ENCODE measurements at places on chromosomes 11 and 22. TPM values are rescaled to one million over a fixed set of nuclear protein-coding genes. Genes with fewer than 3 reads are reported as not detected.

DNA sequence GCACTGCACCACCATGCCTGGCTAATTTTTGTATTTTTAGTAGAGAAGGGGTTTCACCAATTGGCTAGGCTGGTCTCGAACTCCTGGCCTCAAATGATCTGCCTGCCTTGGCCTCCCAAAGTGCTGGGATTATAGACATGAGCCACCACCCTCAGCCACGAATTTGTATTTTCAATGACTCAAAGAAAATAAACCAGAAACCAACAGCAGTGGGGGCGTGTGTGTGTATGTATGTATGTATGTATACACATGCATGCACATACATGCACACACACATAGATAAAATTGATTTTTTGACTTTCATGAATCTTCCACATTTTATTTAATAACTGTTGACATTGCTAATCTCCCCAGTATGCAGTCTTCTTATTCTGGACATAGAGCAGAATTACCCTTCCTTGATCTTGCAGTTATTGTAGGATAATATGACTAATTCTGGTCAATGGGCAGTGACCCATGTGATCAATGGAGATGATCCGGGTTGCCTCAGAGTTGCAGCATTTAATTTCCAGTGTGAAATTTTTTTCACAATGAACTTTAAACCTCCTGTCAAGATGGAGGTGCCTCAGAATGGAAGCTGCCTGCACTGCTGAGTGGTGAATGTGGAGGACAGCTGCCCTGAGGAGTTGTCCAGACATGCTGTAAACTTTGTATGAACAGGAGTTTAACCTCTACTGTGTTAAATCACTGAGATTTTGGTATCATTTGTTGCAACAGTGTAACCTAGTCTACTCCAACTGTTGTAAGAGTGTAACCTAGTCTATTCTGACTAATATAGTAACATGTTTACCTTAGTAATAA lies 12.8 kb upstream of the PTPN5 start:
- H3K27ac ChIP-seq, result no peak overlapping the region
- no peak overlapping the region for H3K4me3 ChIP-seq
- no peak for DNase-seq
- no peaks in the 10 kb centered on the region for H3K36me3 ChIP-seq

DNA sequence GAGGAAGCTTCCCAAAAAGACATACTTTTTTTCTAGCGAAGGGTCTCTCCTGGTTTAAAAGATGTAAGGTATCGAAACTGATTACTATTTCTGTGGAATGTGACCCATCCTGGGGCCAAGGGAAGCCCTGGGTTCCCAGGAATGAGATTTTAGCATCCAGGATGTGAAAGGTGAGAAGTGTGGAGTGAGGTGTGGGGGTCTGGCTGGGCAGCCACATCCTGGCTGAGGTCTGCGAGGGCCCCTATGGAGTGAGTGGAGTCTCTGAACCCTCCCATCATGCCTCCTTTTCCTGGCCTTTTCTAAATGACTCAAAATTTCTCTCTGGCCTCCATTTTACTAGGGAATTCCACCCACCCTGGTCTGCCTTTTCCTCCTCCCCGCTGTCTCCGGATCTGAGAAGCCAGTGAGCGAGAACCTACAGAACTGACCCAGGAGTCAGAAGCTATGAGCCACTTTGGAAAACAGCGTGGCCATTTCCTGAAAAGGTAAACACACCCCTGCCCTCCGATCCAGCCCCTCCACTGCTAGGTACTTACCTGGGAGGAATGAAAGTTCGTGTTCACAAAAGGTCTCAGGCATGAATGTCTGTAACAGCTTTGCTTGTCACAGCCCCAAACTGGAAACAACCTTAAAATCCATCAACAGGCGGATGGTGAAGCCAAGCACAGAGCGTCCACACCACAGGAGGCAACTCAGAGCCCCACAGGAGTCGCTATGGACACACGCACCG lies 27.7 kb upstream of the SHANK2 start:
- H3K36me3 ChIP-seq, result no peaks in the 10 kb centered on the region
- no peak overlapping the region for H3K27ac ChIP-seq
- no peak overlapping the region for H3K4me3 ChIP-seq
- H3K27me3 ChIP-seq, result no peaks in the 10 kb centered on the region
- DNase-seq, result no peak
- H3K4me1 ChIP-seq, result no peaks in the 10 kb centered on the region

- H3K4me3 ChIP-seq, result no peak overlapping the region
- H3K27ac ChIP-seq, result no peak overlapping the region
- no peaks in the 10 kb centered on the region for H3K27me3 ChIP-seq
- H3K4me1 ChIP-seq, result no peaks in the 10 kb centered on the region
- DNase-seq, result no peak
Measured at GRCh38 chr22:48802576-48802975, 1025.1 kb downstream of the BRD1 start.

Gene OR51I1
- polyA plus RNA-seq, result not detected

GRCh38 chr11:11770296-11770695 lies 71.5 kb upstream of the USP47 start:
- H3K27me3 ChIP-seq, result peaks cover 2% of the 10 kb centered on the region
- no peaks in the 10 kb centered on the region for H3K36me3 ChIP-seq
- no peak overlapping the region for H3K4me3 ChIP-seq

Gene KRTAP5-11
- polyA plus RNA-seq, result not detected

Gene SGSM1
- 0.71 TPM for polyA plus RNA-seq

Gene WBP2NL
- polyA plus RNA-seq, result 2.2 TPM

Gene OR8D1
- not detected for polyA plus RNA-seq
